ENCODE measurements at places on chromosomes 3 and 15. TPM values are rescaled to one million over a fixed set of nuclear protein-coding genes. Genes with fewer than 3 reads are reported as not detected.

NCBP2 gene
- polyA plus RNA-seq: 96.9 TPM

DNA sequence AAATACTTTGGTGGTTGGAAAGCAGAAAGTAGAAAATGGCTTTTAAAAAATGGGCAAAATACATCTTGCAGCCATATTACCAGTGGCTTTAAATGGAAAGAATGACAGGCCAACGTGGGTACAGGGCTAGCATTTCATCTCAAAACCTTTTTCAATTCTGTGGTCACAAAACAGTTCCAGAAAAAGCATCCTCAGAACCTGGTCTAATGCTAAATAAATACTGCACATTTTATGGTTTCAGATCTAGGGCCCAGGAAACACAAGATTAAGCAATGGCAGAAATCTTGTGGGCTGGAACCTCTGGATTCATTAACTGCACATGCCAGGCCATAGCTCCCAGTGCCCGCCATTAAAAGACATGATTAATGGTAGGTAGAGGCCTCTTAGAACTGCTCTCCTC lies 470.2 kb upstream of the RASGRP1 start:
- DNase-seq: no peak

- no peak for DNase-seq
Observed at GRCh38 chr3:64361962-64362735, 136.9 kb upstream of the PRICKLE2 start.

DNA sequence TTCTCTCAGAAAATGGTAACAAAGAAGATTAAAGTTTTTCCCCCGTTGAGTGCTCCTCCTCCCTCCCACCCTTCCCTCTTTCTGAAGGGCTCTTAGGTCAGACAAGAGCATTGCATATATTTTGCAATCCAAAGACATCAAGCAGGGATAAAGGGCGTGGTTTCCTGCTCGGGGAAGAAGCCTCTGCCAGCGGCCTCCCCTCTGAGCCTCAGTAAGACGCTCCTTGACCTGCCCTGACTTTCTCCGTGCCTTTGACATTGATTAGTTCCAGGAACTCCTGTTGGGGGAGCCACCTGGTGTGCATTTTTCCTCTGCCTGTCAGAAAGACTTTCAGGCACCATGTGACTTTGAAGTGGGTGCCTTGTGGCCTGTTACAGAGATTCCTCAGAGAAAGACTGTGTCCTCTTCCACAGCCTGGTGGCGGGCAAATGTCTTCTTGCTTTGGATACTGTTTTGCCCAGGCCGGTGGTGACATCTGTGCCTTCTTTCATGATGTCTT lies 87.2 kb upstream of the TBL1XR1 start:
- DNase-seq: peak; percentile 25

- no peak for DNase-seq
Observed at GRCh38 chr3:15645740-15646501, 44.4 kb downstream of the BTD start.
